ENCODE measurements at places on chromosomes 16 and 17. TPM values are rescaled to one million over a fixed set of nuclear protein-coding genes. Genes with fewer than 3 reads are reported as not detected.

SLFN12L gene
- 14.6 TPM for polyA plus RNA-seq

MYH10 gene
- 0.67 TPM for polyA plus RNA-seq

EEF2K gene
- 3.6 TPM for polyA plus RNA-seq

DNA sequence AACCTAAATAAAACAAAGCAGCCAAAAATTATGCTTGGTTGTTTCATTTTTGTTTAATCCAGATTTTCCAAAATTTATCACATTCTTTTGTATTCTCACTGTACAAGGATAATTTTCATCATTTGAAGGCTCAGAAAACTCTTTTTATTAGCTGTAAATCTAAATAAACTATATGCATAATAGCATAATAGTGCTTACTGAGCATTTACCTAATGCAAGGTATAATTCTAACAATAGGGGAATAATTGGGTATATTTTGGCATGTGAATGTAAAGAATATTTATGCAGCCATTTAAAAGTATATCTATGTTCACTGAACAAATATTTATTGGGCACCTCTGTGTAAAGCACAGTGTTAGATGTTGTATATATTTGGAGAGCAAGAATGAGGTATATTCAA lies 17.0 kb downstream of the PALB2 start:
- no peak for DNase-seq

DNA sequence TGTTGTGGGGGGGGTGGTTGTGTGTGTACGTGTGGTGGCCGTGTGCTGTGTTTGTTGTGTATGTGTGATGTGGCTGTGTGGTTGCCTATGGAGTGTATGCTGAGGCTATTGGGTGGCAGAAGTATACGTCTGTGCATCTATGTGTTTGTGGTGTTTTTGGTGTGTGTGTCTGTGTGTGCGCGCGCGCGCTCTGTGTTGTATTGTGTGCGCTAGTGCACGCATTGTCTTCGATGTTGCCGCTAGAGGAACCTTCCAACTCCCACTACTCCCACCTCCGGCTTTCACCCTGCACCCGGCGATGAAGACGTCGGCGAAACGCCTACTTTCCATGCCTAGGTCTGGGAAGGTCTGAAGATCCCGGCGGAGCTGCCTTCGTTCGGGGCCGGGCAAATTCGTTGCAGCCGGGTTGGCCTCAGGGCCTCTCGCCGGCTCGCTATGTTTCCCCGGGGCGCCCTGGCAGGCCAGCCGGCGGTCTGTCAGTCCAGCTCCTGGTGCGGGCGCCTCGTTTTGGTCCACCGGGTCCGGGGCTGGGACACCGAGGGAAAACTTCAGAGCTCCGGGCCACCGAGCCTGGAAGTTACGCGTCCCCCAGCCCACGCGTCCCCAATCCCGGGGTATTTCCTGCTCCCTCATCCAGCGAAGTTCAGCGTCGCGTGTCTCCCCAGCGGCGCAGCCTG lies 5.2 kb upstream of the DLX4 start:
- DNase-seq: no peak

- DNase-seq: no peak
Observed at GRCh38 chr16:64982581-64982980, 139.3 kb downstream of the CDH11 start.

- DNase-seq: no peak
Observed at GRCh38 chr17:58498177-58498828, 10.1 kb upstream of the HSF5 start.

DNA sequence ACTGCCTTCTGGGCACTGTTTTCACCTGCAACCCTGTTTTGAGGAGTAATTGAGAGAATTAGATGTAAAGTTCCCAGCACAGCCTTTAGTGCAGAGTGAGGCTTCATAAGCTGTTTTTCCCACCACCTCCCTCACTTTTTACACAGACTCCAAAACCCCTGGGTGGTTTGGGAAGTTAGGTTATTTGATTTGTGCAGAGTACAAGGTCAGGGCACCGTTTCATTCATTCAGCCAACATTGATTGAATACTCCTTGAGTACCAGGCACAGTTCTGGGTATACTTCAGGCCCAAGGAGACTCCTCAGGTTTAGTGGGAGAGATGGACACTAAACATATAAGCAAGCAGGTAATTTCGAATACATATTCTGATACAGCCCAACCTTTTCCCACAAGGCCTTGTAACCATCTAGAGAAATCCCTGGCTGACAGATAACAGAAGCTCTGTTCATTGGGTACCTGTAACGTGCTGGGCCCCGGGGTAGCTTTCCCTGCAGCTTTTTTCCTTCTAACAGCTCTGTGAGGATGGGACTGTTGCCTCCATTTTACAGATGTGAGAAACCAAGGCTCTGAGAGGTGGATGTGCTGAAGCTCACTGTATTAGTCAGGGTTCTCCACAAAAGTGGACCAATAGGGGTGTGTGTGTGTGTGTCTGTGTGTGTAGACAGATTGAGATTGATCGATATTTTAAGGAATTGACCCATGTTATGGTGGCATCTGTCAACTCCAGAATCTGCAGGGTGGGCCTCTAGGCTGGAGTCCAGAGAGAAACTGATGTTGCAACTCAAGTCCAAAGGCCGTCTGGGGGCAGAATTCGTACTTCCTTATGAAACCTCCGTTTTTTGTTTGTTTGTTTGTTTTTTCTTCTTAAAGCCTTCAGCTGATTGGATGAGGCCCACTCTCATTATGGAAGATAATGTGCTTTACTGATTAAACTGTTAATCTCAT lies 234.7 kb downstream of the SNX29 start:
- DNase-seq: no peak

DNA sequence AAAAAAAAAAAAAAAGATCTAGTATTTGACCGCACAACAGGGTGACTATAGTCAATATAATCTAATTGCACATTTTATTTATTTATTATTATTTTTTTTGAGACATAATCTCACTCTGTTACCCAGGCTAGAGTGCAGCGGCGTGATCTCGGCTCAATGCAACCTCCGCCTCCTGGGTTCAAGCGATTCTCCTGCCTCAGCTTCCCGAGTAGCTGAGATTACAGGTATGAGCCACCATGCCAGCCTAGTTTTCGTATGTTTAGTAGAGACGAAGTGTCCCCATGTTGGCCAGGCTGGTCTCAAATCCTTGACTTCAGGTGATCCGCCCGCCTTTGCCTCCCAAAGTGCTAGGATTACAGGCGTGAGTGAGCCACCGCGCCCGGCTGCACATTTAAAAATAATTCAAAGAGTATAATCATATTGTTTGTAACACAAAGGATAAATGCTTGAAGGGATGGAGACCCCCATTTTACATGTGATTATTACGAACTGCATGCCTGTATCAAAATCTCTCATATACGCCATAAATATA lies 794 bp downstream of the ANKS3 start:
- DNase-seq: no peak

GRCh38 chr16:73289232-73289631 lies 241.3 kb upstream of the ZFHX3 start:
- DNase-seq: no peak

- DNase-seq: no peak
Observed at GRCh38 chr16:9499941-9500593, 408.6 kb downstream of the HAPSTR1 start.

DNA sequence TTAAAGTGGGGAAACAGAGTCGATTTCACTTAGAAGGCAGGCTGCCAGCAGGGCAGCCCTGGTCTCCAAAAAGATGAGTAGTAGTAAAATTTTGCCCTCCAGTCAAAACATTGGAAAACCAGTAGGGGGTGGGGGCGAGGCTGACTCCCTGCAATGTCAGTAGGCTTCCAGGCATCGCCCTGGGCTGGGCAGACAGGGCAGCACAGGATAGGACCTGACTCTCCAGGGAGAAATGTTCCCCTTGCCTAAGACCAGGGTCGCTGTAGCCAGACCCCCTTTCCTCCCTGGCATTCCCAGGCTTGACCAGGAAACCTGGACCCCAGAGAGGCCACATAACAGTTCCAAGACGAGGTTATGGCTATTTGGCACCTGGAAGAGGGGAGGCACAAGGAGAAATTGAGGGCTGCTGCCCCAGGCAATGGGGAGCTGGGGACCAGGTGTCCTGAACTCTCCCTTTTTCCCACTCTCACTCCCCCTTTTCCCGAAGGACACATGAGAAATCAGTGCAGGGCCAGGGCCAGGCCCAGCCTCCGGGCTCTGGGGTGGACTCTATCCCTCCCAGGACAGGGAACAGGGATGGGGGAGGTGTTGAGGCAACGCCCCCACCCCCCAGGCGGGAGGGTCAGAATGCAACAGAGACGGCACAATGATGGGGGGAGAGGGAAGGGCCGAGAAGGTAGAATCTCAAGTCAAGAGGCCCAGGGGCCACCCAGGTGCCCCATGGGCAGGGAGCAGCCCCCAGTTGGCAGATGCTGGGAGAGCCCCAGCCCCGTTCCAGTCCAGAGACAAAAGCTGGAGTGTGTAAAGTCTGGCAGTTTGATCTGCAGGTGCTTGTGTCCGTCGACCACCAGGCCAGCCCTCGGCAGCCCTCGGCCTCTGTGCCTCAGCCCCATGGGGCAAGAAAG lies 4.5 kb upstream of the SAMD14 start:
- no peak for DNase-seq

DNA sequence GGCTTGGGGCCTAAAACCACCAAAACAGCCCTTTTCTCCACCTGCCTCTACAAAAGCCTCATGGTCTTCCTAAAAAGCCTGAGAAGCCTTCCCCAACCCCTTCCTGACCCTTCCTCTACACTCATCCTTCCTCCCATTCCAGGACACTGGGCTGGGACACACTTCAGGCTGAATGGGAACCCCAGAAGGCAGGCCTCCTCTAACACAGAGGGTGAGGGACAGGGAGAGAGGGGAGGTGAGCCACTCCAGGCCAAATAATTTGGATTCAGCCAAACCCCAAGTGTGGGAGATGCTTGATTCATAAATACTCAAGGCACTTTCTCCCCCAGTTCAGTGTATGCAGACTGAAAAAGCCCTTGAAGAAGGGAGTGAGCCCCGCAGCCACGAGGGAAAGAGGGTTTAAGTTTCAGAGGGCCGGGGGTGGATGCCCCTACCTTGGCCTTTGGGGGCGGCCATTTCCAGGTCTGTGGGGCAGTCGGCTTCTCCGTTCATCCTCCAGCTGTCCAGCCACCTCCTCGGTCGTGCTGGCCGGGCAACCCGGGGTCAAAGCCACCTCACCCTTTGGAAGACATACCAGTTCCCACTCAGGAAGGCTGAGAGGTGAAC lies 1.6 kb downstream of the UBTF start:
- DNase-seq: no peak

DNA sequence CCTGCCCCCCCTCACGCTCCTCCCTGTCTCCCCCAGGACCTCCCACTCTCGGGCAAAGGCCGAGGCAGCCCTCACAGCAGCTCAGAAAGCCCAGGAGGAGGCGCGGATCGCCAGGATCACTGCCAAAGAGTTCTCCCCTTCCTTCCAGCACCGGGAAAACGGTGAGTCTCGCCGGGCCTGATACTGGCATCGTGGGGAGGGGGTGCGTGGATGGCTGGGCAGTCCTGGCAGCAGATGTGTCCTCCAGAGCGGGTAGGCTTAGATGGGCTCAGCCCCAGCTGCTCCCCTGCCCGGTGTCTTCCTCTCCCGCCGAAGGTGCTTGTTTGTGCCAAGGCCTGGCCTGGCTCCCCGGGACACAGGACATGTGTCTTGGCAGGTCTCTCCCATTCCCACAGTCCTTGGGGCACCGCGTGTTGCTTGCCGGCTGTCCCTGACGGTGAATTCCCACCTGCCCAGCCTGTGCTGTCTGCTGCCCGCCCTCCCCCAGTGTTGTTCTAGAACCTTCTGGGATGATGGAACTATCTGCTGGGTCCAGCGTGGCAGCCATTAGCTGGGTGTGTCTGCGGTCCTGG lies 81.6 kb downstream of the KLHDC4 start:
- DNase-seq: no peak

- no peak for DNase-seq
Observed at GRCh38 chr17:11554042-11554441, 44.2 kb upstream of the DNAH9 start.

DNA sequence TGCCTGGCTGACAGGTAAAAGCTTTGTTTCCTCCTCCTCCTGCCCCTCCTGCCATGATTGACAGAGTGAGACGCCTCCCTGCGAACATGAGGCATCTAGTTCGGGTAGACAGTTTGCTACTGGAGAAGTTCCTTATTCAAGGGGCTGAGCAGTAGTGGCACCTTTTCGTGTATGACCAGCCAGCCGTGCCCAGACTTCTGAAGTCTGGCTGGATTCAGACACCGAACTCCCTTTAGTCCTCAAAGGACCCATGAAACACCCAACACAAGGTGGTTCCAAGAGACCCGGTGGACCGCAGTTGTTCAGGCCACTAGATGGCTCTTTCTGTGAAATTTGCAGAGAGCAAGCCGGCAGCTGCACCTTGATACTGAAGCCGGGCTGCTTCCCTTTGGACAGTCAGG lies 192.8 kb downstream of the XYLT1 start:
- DNase-seq: no peak

DNA sequence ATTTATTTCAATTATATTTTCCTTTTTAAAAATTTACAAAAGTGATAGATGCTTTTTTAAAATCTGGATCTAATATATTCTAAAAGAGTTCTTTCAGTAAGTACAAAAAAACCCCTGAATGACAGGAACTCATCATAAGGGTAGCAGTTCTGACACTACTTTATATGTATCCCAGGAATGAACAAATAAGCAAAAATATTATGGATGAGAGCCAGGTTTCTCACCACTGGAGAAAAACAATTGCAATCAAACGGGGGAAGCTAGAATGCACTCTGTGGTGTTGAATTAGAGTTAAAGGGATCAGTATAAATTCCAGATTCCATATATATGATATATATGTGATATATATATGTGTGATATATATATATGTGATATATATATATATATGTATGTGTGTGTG lies 23.2 kb upstream of the NDRG4 start:
- no peak for DNase-seq

DNA sequence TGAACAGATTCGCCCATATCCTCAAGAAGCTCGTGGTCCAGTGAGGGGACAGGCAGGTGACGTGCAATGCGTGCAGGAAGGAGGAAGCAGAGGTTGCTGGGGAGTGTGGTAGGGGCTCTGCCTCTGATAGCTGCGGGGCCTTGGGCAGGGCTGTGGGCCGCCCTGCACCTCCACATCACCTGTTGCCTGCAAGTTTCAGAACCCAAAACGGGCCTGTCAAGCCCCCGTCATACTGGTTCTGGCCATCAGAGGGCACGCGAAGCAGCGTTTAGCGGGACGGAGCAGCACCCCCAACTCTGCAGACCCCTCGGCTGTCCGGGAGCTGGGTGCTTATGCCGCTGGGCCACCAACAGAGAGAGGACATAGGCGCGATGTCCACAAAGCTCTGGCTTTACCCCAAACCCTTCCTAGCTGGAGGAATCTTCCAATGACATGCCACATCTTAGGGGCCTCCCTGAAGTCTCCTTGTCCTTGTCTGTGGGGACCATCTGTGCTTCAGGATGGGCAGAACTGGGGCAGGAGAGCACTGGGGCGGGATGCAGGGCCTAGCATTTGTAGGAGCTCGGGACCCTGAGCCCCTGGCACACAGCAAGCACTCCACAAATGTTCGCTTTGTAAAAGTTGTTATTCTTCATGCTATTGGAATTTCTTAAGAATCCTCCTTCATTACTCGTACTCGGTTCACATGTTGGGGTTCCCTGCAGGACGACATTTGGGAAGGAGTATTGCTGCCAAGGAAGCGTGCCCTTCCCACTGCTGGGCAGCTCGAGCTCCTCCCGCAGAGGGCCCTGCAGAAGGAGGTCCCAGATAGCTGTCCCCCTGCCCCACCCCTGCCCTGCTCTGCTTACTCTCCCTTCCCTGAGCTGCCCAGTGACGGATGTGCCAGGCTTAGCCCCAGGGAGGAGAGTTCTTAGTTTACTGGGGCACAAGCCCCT lies 64.3 kb downstream of the CNGB1 start:
- no peak for DNase-seq

Data from CD4-positive, CD25-positive, alpha-beta regulatory T cell (primary cell).